Activated T-helper 1 cell treated with anti-CD3 and anti-CD28 coated beads, Interleukin-2, amount 50 U/mL, for 16 hours (primary cell): ENCODE measurements at places on chromosomes 12 and 14.

DNA sequence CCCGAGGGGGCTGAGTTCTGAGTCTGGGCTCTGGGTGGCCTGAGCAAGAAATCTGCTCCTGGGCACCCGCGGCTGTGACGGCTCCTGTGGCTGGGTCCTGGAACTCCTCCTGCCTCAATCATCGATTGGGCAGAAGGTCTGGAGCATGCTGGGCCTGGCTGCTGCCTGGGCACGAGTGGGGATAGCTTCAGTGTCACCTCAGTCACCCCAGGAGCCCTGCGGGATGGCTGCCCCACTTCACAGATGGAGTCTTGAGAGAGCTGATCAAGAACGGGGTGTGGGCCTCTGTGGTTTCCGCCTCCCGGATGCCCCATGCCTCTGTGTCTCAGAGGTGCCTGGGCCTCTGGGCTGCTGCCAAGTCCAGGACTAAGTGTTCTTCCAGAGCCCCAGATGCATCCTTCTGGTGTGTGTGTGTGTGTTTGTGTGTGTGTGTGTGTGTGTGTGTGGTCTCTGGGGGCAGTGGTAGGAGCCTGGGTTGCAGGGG is 185.6 kb upstream of the C14orf180 start:
- DNase-seq = peak; percentile 27

- DNase-seq = no peak
Measured at GRCh38 chr12:62792236-62792870, 142.6 kb downstream of the PPM1H start.

GRCh38 chr12:117026343-117026742 is 72.9 kb downstream of the TESC start:
- no peak for DNase-seq

GRCh38 chr14:94054936-94055335 is 26.1 kb downstream of the DDX24 start:
- DNase-seq = no peak

DNA sequence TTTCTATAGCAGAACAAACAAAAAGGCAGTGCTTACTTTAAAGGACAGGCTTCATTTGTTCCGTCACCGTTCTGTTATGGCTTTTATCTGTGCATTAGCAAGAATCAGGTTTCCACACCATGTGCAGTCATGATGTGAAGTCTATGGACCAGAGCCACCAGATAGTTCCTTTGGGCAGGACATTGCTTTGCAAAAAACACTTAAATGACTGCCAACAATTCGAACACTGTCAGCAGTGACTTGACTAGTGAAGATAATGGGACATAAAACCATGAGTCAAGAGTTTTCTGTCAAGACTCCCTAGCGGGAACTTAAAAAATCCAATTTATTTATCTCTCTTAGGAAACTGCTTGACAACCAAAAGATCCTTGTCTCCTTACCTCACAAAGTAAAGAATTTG is 80.3 kb downstream of the NKX2-1 start:
- DNase-seq = no peak

- DNase-seq = peak; percentile 40
Measured at GRCh38 chr14:64823305-64823861, 56.3 kb downstream of the SPTB start.

DNA sequence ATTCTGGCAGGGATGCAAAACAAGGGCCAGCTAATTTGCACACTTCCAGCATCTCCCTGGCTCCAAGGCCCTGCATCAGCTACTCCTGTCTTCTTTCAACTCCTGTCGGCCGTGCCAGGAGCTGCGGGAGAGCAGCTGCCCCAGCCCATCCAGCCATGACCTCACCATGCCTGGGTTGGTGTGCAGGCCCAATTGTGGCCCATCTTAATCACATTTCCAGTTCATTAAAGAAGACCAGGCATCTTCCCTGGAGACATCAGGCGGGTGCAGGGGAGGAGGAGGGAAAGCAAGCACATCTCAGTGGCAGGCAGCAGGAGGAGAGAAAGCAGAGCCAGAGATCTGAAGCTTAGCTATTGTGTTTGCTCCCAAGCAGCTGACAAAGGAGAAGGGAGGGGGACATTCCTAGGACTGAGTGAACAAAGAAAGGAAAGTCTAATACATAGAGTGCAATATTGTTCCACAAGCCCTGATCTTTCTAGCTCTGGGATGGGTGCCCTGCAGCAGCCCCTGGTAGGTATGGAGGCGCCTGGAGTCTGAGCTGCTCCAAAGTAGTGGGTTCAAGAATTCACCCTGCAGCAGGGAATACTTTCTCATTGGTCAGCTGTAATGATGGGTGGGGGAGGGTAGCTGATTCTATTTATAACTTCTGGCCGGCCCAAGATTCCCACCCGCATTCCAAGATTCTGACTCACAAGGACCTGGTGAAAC is 40.1 kb downstream of the VWF start:
- DNase-seq = no peak

DNA sequence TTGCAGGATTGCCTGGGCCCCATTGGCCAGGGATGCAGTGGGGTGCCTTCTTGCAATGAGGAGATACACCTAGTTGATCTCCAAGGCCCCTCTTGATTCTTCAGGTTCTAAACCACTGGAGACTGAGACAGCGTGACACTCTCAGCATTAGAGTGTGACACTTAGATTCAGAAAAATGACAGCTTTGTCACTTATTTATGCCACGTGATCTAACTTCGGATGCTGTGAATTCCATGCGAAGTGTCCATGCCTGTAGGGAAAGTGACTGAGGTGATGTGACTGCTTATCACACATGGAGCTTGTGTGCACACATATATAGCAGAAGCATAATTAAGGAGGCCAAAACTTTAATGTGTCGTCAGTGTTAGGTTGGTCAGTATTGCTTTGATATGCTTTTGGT is 30.4 kb downstream of the FBXW8 start:
- DNase-seq = no peak

DNA sequence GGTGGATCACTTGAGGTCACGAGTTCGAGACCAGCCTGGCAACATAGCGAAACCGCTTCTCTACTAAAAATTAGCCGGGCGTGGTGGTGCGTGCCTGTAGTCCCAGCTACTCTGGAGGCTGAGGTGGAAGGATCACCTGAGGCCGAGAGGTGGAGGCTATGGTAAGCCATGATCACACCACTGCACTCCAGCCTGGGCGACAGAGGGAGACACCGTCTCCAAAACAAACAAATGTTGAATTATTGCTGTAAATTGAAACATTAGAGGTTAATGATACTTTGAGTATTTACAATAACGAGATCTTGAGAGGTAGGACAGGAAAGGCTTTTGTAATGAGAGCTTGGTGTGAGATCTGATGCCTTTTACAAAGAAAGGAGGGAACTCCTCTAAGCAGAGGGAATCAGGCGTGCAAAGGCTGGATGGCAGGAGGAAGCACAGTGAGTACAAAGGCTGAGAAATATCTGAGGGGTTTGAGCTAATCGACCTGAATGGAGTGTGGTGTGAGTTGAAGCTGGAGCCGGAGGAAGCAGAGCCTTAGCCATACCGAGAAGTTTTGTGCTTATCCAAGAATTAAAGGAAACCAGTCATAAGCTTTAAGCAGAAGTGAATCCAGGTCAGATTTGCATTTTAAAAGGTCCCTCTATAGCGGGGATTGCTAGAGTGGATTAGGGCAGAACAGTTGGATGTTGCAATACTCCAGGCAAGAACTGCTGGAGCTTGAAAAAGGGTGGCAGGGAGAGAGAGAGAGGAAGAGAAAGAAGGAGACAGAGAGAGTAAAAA is 1.1 kb downstream of the RHNO1 start:
- no peak for DNase-seq

DNA sequence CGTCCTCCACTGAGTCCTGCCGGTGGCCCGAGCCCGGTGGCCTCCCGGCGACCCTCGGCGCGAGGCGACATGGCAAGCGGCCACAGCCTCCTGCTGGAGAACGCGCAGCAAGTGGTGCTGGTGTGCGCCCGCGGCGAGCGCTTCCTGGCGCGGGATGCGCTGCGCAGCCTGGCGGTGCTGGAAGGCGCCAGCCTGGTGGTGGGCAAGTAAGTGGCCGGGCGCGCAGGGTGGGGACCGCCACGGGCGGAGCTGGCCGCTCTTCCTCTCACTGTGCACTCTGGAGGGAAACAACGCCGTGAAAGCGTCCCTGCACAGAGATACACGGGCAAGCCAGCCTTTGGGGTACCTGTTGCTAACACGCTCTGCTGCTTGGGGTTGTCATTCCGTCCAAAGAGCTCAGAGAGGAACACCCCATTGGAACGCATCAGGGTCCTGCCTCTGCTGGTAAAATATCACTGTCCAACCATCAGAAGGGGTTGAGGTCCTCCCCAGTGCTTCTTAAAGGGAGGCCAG is at the start of gene AMDHD1:
TSS of gene AMDHD1 (plus strand) at position 2 of the 513 bp plus-strand sequence. CDS start at position 70, 68 bp downstream.
- peak; percentile 38 for DNase-seq

DNA sequence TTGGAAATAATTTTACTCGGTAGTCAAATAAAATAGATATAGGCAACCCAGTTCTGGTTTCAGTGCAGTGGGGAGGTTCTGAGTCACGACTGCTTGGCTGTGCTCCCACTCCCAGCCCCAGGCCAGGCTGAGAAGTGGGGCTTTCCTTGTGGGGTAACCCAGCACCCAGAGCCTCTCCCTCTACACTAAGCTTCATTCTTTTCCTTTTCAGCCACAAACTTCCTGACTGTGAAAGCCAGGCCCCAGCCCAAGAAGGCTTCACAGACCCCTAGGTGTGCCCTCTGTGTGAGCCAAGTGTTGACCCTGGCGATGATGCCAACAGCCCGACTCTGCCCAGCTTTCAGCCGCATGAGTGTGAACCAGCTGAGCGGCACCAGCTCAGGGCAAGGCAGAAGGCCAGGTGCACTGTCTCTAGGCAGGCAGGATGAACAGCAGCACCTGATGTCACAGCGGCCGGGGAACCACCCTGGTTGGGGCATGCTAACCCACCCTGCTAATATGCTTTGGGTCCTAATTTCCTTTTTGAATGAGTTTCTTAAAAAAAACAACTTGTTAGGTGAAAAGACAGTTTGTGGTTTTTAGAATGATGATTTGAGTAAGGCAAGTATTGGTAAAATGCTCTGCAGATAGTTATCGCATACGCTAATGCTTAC is 42.2 kb upstream of the ATP23 start:
- DNase-seq = peak; percentile 54

DNA sequence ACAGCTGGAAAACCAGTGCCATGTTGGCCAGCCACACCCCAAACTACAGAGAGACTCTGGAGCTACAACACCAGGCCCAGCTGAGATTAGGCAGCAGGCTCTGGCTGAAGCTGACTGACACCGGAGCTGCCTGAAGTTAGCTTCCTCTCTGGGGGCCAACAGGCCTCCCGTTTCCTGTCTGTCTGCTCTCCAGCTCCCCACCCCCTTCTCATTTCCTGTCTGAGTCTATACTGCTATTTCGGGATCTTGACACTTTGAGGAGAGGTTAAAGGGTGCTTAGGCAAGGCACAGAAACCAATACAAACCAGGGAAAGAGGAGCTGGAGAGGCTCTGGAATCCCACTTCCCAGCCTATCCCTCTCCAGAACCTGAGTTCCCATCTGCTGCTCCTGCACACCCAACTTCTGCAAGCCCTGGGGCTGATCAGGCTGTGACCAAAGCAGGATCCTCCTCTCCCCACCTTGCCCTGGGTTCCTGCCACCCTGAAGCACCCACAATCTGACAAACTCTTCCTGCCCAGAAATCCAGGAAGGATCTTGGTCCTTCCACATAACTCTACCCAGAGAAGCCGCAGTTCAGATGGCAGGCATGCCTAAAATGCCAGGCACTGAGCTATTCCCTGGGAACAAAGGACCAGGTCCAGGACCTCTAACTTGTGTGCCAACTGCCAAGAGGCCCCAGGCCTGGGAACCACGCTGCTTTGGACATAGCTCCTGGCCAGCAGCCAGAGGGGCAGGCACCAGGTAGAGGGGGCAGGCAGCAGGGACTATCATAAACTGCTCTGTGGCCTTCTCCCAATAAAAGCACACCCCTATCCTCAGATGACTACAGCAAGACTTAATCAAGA is 39.9 kb downstream of the PRPF40B start:
- peak; percentile 45 for DNase-seq

GRCh38 chr14:96574633-96575632 is 72.8 kb downstream of the PAPOLA start:
- DNase-seq = no peak

- peak; percentile 15 for DNase-seq
Measured at GRCh38 chr14:21894003-21894897, 220.6 kb upstream of the OR4E1 start.

DNA sequence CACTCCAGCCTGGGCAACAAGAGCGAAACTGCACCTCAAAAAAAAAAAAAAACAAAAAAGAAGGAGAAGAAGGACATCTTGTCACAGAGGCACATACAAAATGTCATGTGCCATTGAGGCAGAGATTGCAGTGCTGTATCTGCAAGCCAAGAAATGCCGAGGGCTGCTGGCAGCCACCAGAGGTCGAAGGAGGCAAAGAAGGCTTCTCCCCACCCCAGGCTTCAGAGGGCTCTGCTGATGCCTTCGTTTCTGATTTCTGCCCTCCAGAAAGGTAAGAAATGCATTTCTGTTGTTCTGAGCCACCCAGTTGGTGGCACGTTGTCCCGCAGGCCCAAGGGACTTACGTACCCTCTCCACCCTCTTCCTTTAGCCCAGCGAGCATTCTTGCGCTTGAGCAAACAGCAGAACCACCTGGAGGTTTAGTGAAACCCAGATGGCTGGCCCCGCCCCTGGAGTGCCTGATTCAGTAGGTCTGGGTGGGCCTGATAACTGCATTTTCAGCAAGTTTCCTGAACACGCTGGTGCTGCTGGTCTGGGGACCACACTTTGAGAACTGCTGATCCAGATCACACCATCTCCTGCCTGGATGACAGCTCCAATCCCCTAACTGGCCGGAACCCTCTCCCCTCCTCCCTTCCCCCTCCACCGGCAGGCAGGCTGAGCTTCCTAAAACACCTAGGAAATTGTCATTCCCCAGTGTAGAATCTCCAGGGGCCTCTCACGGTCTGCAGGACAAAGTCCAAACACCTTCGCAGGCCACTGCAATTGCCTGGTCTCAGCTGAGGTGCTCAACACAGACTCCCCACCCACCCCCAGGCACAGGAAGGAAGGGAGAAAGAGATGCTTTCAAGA is 21.1 kb upstream of the SCARB1 start:
- DNase-seq = no peak

DNA sequence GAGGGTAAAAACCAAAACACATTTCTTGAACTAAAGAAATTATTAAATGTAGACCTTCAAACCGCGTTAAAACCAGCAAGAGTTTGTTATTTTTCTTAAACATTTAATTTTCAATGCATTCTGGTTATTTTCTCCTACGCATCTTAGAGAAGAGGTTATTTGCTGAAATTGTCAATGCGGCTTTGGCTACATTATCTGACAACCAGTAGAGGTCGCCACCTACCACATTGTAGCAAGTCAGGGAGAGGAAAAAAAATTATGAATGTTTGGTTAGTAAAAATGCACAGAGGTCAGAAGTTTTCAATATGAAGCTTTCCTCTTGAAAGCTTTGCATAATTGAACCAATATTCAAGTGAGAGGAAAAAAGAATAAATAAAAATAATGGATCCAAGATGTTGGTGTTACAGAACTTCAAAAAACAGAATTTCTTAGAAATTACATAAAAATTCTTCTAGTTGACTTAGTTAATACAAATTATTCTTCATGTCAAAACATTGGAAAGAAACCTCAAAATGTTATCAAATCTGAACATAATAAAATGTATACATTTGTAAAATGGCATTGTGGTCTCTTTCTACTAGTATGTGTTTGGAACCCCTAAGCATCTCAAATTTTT is 159.4 kb upstream of the TMTC2 start:
- no peak for DNase-seq

- DNase-seq = no peak
Measured at GRCh38 chr12:26746121-26746714, 86.8 kb downstream of the ITPR2 start.

- no peak for DNase-seq
Measured at GRCh38 chr14:92619671-92620456, 106.3 kb downstream of the RIN3 start.

- DNase-seq = no peak
Measured at GRCh38 chr14:51564460-51564859, 87.2 kb upstream of the FRMD6 start.

GRCh38 chr12:111412830-111413441 is 7.2 kb downstream of the SH2B3 start:
- no peak for DNase-seq

- no peak for DNase-seq
Measured at GRCh38 chr12:1362143-1362662, 232.2 kb downstream of the FBXL14 start.
